ENCODE measurements at places on chromosomes 4 and X. TPM values are rescaled to one million over a fixed set of nuclear protein-coding genes. Genes with fewer than 3 reads are reported as not detected.

The HHIP gene
- not detected for total RNA-seq

DNA sequence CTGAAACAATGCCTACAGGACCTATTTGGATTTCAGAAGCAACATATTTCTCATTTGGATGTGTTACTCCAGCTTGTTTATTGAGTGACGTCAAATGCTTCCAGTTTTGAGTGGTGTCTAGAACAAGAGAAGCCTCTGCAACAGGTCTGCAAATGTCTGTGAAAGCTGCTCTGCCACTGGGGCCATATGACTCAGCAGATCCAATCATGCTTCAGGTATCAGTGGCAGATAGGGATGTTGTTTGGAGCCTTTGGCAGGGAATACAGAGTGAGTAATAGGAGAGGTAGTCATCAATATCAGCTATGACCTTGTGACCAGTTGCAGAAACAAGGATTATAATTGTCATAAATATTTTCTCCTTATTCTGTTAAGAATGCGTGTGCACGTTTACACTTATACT lies 141.1 kb upstream of the ZXDA start:
- DNase-seq: no peak

DNA sequence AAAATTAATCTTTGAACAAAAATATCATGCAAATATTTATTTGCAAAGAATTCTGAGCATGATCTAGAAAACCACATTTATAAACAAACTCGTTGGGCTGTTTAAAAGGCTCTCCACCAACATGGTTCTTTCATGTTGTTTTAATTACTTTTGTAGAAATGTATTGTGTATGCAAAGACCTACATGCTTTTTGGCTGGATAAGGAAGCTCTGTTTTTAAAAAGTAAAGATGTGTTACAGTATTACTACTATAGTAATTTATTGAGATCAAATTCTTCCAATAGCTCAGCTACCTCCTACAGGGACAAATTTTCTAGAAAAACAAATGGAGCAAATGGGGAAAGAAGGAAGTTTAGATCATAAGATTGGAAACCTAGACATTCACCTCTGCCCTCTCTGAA lies 177.5 kb upstream of the TTC29 start:
- DNase-seq: no peak

DNA sequence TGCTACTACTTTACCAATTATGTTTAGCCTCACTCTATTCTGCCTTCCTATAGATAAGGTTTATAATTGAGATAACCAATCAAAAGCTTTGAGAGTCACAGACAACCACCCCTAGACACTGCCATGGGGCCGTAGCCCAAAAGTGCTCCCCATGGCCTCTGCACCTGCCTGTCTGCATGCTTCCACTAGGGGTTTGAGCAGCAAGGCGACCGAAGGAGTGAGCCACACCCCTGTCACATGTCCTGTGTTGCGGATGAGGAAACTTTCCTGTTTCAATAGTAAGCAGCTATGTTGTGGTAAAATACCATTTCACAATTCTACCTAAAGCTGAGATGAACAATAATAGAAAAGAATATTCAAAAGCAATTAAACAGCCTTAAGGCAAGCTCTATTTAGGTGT lies 856.0 kb upstream of the FRG1 start:
- no peak for DNase-seq

The NALF2 gene
- total RNA-seq: not detected

DNA sequence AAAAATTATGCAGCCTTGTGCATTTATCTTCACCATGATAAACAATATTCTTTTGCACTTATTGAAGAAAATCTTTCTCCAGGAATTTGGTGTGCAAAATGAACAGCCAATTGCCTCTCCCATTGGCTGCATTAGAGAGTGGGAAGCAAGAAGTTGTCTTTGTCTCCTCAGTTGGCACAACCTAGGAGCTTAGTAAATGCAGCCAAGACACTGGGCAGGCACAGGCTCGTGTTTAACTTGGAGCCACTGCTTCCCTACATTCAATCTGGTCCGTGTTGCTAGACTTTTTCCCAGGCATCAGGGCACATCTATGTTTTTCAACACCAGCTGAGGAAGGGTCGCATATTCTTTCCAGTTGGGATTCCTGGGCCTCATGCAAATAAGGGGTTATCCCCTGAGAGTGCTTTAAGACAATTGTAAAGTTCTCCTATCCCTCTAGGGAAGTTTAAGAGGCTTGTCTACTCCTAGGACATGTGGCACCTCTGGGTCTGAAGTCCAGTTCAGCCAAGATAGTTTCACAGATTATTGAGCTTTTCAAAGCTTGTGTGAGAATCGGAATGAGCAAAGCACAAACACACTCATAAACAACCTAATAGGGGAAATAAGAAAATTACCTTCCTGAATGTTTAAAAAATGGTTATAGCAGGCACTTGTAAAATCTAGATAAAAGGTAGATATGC lies 31.8 kb upstream of the SRD5A3 start:
- DNase-seq: no peak

GRCh38 chrX:150405006-150405405 lies 41.9 kb downstream of the MAMLD1 start:
- no peak for DNase-seq

- no peak for DNase-seq
Observed at GRCh38 chr4:36304138-36304681, 22.8 kb downstream of the DTHD1 start.

The MEPE gene
- not detected for total RNA-seq

- no peak for DNase-seq
Observed at GRCh38 chrX:12469296-12469695, 321.9 kb upstream of the PRPS2 start.

DNA sequence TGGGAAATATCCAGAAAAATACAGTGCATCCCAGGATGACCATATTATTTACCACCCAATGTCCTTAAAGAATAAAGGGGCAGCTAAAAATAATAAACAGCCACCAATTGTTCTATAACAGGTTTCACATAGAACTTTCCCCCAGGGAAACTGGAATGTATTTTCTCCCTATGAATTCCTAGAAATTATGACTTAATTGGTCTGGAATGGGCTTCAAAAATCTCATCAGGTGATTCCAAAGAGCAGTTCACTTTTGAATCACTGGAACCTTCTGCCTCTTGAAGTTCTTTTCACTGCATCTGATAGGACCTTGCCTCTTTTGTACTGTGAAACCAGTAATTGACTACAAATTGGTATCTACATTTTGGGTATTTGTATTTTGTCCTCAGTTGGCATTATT lies 119.3 kb downstream of the ZNF330 start:
- no peak for DNase-seq

DNA sequence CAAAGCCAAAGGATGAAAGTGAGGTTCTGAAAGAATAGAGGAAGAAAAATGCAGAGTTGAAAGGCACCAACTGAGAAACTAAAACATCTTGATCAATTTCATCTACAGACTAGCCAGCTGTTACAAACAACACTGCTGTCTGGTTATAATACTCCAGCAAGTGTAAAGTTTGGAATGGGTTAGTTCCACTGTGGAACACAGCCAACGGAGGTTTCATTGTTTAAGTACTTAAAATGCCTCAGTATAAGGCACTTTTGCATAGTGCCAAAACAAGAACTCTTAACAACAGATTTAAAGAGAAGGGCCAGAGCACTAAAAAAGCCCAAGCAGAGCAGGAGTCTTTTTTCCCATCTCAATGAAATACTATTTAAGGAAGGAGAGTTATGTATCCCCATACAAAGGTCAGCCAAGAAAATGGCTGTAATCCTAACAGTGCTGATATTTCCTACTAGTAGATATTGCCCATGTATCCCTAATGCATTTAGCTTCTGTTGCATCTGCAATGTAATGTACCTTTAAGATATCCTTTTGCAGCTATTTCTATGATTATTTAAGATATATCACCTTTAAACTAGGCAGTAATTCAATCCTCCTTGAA lies 16.5 kb downstream of the ACSL4 start:
- no peak for DNase-seq

DNA sequence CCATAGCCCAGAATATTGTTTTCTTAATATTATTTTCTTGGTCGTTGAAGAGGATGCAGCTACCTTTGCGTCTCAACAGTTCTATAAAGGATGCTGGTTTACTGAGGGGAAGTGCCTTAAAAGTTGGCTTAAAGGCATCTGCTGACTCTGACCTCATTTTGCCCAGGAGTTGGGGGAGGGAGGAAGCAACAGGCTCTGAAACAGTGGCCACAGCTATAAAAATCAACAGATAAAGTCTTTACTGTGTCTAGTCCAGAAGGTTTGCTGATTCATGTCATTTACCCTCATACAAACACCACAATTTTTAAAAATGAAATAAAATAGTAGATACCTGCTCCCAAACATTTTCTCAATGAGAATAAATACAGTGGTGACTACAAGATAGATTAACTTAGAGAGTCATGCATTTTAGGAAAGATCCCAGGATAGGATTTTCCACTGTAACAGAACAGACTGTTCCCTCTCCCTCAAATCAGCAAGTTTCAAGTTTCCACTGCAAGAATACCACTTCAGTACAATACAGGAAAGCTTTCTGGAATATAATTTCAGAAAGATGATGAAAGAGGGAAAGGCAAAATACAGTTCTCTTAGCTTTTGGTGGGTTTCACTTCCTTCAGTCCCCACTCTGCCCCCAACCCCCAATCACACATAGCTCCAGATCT lies 1.9 kb downstream of the PHKA1 start:
- no peak for DNase-seq

The DIPK2B gene
- total RNA-seq: not detected

The PGK1 gene
- total RNA-seq: 205 TPM

DNA sequence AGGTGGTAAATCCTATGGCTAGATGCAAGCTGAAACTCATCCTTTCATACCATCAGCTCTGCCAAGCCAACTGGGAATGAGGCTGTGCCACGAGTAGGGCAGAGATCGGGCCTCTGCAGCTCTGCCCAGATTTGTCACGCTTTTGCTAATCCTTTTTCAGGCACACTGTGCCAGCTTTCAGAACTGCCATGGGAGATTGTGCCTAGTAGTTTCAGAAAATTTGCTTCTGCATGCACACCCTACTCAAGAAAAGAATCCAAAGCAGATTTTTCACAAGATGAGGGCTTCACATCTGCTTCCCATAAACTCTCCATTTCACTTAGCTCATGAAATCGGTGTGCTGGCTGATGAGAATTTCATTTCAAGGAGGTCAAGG lies 3.3 kb upstream of the ADH7 start:
- DNase-seq: no peak

The SLC2A9 gene
- total RNA-seq: 3.0 TPM

GRCh38 chr4:176435901-176436292 lies 116.1 kb downstream of the SPCS3 start:
- no peak for DNase-seq

The BMPR1B gene
- total RNA-seq: not detected

DNA sequence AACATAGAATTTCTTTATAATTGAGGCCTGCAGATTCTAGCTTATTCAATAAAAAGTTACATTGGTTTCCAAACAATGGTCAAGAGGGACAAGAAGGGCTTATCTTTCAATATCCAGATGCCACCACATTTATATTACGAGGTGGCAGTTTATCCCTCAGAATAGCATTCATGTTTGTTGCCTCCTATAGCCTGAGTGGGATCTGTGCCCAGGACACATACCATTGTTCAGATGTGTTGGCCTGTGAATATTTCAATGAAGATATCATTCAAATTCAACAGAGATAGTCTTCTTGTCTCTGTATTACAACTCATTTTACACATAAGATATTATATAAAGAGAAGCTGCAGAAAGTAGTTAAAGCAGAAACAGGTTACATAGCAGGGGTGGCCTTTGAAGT lies 20.5 kb downstream of the GLRB start:
- no peak for DNase-seq

- no peak for DNase-seq
Observed at GRCh38 chr4:1200425-1201035, 28.1 kb upstream of the SPON2 start.

DNA sequence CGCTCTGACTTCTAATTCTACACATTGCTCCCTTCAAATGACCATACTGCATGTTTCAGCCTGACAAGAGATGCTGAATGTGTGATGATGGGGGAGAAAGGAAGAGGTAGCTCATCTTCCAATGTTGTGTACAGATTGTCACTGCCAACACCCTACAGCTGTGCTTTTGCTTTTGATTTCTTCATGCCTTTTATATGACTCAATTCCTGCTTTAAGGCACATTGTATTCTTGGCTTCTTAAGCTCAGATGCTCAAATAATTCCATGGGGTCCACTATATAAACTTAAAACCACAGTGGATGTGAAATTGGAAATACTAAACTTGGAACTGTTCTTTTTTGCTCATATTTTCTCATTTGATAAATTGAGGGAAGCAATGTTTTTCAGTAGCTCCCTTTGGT lies 183.2 kb upstream of the WDFY3 start:
- no peak for DNase-seq

DNA sequence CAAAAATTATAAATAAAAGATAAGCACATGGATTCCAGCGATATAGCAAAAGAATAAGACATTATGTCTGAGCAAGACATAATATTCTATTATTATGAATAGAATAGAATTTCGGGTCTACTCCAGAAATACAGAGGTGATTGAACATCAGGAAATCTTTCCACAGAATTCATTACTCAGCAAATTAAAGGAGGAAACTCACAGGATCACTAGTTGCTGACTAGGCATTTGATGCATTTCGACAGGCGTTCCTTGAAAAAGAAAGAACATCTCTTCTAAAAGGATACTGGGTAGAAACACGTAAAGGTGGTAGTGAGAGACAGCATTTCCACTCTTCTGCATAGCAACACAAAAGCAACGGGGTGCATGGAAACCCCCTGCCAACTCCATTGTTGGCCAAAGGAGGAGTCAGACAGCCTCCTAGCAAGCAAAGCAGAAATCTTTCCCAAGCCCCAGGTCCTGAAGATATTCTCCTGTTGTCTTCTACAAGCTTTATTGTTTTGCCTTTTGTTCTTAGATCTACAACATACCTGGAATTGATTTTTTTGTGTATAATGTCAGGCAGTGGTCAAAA lies 14.3 kb upstream of the PDZD4 start:
- no peak for DNase-seq

All from naive thymus-derived CD8-positive, alpha-beta T cell (primary cell).